ENCODE measurements at places on chromosomes 2 and 18.

DNA sequence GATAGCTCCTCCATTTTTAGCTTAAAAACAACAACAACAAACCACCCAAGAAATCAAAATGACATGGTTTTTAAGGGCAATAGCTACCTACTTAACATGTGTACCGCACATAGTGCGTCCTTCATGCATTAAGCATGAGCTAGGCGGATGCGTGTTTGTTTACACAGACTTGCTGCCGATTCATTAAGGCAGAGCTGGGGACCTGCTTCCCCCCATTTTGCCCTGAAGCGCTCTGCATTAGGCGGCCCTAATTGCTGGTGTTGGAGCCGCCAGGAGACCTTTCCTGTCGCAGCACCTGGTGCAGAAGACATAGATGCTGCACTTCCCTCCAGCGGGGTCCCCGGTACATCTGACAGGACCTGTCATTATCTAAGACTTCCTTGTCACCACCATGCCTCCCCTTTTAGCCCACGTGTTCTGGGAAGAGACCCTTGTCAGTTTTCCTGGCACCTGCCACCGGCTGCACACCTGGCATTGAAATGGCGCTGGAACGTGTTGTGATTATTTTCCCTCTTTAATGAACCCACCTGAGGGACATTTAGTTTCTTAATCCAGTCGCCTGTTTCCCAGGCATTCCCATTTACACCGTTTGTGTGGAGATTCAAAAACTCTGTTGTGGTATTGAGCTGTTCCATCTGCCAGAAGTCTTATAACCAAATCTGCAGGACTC, 261.1 kb upstream of the RAB12 start:
- DNase-seq, result no peak

DNA sequence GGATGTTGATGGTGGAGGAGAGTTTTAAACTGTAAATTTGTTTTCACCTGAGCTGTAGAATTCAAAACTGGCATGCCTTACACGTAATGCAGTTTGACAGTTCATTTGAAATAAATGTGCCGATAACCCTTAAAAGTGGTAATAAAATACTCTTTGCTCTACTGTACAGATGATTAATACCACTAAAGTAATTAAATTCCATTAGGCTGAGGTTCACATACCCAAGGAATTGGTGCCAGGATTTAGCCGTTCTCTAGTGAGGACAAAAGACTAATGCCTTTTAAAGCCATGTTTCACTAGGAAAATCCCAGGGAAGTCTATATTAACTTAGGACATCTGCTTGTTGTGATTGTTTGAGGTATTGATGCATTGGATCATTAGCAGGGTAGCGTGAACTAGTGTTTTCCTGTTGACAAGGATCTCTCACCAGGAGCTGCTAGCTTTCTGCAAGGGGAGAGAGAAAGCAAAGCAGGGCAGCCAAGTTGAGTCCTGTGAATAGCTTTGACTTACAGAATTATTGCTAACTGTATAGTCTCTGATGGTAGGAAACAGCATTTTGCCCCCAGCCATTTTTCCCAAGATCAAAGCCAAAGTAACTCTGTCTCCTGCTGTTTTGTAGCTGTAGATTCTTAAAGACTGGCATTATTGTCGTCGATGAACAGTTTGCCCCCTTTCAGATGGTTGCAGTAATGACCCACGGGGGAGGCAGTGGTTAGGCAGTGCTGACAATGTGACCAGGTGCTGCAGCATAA, 280.9 kb upstream of the FANCL start:
- no peak for DNase-seq

GRCh38 chr2:25324905-25325592, 16.7 kb downstream of the DNMT3A start:
- no peak for DNase-seq

- no peak for DNase-seq
These were observed 14.2 kb upstream of the RAB27B start for GRCh38 chr18:54813977-54814565.

DNA sequence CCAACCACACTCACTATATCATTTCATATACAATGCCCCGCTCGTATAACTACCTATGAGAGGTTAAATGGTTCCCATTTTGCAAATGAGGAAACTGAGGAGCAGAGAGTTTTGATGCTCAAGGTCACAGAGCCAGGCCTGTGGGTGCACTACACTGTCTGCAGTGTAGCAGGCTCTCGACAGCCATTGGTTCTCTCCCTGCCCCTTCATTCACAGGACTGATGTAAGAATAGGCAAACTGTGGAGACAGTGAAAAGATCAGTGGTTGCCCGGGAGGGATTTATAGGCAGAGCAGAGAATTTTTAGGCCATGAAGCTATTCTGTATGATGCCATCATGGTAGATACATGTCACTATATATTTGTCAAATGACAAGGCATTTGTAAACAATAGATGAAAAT, 39.0 kb upstream of the LBH start:
- no peak for DNase-seq

DNA sequence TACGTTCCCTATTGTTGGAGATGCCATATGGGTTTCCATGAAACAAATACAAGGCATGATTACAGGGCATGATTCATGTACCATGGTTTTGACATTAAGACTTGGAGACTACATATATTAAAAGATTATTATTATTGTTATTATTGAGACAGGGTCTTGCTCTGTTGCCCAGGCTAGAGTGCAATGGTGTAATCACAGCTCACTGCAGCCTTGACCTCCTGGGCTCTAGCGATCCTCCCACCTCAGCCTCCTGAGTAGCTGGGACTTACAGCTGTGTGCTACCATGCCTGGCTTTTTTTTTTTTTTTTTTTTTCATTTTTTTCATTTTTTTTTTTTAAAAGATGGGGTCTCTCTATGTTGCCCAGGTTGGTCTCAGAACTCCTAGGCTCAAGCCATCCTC, 69.1 kb downstream of the MYOM1 start:
- DNase-seq, result no peak

GRCh38 chr2:38187541-38188011, 111.6 kb upstream of the CYP1B1 start:
- DNase-seq, result peak; percentile 70

- no peak for DNase-seq
These were observed 10.6 kb downstream of the FARP2 start for GRCh38 chr2:241366678-241367077.

DNA sequence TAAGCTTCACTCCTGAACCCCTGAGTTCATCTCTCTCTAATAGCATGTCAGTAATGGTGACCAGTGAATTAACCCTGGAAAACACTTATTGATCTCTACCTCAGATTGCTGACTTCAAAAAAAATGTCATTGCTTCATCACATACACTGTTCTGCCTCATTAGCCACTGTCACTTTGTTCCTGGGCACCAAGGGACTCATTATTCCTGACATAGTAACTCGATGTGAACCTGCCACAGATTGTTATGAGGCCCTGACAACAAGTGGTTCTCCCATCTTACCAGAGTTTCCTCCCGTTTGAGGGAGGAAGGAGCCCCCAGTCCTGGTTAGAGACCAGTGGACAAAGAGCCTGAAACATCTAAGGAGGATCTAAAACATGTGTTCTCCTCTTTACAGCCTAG, 403.3 kb upstream of the SMIM21 start:
- DNase-seq, result no peak

- DNase-seq, result no peak
These were observed 150.0 kb downstream of the DNER start for GRCh38 chr2:229564300-229564907.

DNA sequence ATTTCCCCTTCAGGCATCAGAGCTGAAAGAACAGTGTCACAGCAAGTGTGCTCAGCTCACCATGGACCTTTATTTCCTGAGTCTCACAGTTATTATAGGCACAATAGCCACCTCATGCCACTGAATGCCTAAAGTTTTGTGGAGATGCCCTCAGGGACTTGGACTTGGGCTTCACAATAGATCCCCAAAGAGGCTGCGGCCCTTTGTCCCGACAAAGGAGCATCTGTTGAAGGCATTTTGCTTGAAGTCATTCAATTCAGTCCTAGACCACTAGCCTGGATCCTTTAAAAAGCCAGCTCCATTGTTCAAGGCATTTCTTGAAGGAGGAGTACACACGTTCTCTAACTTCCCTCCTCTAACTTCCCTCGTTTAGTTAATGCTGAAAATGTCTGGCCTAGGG, 125.4 kb downstream of the DCC start:
- DNase-seq, result no peak

GRCh38 chr2:72291059-72291458, 143.4 kb upstream of the CYP26B1 start:
- DNase-seq, result peak; percentile 44

GRCh38 chr18:49174478-49174877, 223.7 kb upstream of the SMAD7 start:
- peak; percentile 48 for DNase-seq

GRCh38 chr2:10046931-10047330, 3.6 kb downstream of the KLF11 start:
- DNase-seq, result no peak

DNA sequence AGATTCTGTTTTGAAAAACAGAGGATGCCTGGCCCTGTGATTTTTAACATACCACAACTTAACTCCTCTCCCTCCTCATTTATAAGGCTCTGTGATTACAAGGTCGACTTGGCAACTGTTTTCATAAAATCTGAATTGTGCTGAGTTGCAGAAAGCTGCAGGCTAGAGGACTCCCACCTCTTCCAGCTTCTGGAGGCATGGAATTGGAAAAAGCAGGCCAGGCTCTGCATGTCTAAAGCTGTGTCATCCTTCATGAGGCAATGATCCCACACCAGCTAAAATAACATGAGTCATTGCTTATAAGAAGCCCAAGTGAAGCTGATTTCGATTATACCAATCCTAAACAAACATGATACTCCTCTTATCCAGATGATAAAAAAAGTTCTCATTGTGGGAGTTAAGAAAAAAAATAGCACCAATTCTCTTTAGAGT, 11.7 kb downstream of the ARHGAP28 start:
- DNase-seq, result peak; percentile 97

- no peak for DNase-seq
These were observed 36.5 kb downstream of the OSR1 start for GRCh38 chr2:19321946-19322345.

DNA sequence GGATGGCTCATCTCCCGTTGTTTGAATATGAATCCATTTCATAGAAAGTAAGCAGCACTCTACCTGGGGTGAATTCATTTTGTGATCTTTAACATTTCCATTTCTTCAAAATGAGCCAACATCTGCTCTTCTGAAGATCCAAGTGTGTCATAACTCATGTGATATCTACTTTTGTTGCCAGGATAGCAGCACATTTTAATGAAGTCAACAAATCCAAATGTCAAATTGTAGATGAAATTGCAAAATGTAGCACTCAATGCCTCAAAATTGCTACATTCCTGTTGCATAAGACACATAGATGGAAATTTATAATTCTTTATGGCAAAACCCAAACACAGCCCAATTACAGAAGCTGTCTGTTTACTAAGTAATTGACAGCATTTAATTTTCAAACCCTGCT, 360.7 kb downstream of the TMX3 start:
- no peak for DNase-seq

GRCh38 chr2:30527859-30528258, 80.8 kb downstream of the LCLAT1 start:
- peak; percentile 24 for DNase-seq

All from mesenchymal stem cell (in vitro differentiated cells and primary cell).